ENCODE measurements at places on chromosomes 6 and 20.

DNA sequence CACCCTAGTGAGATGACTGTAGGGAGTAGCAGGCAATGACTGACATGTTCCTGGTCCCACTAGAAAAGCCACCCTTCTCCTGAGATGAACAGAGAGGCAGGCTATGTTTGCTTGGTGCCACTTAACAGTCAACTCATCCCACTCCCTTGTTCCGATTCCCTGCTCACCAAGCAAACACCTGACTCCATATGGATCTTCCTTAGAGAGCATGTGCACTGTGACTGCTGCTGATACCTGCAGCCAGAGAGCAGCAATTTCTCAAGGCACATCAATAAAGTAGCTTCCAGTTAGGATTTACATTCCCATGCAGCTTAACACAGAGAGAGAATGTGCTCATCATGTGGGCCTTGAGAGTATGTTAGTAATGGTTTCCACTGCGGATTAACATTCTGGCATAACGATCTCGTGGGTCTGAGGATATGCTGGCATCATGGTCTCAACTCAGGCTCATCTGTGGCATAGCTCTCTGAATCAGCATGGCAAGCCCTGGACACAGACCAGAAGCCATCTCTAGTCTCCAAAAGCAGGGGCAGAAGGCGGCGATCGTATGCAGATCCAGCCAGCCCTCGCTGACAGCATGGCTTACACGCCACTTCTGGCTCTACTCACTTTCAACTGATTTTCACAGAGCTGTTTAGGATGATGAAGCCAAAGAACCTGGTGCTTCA is 43.9 kb downstream of the ATXN1 start:
- DNase-seq, result no peak

GRCh38 chr6:134266776-134267175 is 51.1 kb downstream of the SGK1 start:
- no peak for DNase-seq

- DNase-seq, result no peak
Measured at GRCh38 chr20:45344168-45344860, 3.9 kb downstream of the SDC4 start.

DNA sequence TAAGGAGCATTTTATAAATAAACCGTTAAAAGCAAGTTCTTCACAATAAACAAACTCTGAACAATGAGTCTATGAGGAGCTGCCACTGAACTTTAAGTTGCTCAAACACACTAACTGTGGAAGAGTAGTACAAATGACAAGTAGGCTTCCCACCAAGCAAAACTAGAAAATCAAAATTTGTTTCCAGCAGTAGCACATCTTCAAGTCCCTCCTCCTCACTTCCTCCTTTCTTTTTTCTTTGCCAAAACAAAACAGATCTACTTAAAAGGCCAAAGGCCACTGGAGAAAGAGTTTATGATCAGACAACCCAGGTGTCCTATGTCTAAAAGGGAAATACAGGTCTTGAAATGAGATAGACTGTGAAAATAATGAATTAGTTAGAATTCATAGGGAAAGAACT is 17.1 kb upstream of the FAM135A start:
- DNase-seq, result no peak

GRCh38 chr6:39879535-39879934 is 54.7 kb downstream of the MOCS1 start:
- no peak for DNase-seq

- DNase-seq, result no peak
Measured at GRCh38 chr6:121590916-121591315, 155.5 kb downstream of the GJA1 start.

All from D721Med (cell line).